ENCODE measurements at places on chromosomes 1 and 21. TPM values are rescaled to one million over a fixed set of nuclear protein-coding genes. Genes with fewer than 3 reads are reported as not detected.

E2F2 gene
- 36.1 TPM for total RNA-seq

PTAFR gene
- total RNA-seq = 0.22 TPM

DNA sequence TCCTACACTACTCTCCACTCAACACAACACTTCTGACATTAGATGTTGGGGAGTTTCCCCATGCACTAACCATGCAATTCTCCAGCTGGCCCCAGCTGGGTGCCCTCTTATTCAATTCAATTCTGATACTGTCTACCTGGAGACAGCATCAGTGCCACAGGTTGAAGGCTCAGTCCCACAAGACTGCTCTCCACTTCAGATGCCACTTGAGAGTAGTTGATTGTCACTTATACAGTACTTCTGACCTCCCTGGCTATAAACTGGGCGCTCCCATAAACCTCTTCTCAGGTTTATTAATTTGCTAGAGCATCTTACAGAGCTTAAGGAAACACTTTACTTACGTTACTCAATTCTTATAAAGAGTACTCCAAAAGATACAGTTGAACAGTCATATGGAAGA lies 442.3 kb downstream of the LRRIQ3 start:
- DNase-seq = no peak

GRCh38 chr21:34845521-34846451 lies 177.0 kb downstream of the CLIC6 start:
- DNase-seq = no peak

- DNase-seq = no peak
Observed at GRCh38 chr1:29672416-29673227, 436.3 kb downstream of the PTPRU start.

GRCh38 chr1:59541161-59541560 lies 244.3 kb downstream of the FGGY start:
- DNase-seq = no peak

DNA sequence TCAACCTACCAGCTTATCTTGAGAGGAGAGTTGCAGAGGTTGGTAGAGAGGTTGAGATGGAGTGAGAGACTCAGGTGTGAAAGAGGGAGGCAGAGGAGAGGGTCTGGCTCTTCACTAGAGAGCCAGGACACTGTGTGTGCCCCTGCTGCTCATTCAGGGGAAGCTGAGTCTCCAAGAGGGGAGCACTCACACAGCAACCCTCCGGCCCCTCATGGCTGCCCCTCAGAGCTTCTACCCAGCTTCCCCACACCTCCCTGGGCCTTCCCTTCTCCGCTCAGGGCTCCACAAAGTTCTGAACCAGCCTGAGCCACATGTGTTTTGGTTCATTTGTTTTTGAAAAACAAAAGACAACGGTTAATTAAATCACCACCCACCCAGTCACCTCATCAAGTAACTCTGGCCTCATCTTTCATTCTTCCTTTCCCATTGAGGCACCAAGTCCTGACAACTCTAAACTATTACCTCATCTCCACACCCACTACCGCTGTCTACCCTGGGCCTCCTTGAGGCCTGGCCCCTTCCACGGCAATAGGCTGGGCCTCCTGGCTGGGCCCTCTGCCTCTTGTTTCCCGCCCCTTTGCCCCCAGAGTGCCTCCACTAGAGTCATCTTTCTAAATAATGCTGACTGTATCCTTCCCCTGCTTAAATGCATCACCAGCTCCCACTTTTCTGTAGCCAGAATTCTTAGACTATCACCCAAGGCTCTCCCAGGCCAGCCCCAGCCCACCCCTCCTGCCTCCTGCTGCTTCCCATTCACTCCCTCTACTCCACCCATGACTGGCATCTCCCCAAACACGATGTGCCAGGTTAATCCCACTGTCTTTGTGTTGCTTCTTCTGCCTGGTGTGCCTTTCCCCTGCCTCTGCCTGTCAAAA lies 33.0 kb downstream of the TNNT2 start:
- no peak for DNase-seq

Measured in activated naive CD8-positive, alpha-beta T cell treated with anti-CD3 and anti-CD28 coated beads for 36 hours (primary cell).